ENCODE measurements at places on chromosomes 6 and 20.

- no peak overlapping the region for H3K27ac ChIP-seq
- no peaks in the 10 kb centered on the region for H3K27me3 ChIP-seq
- no peak for DNase-seq
- H3K36me3 ChIP-seq = no peaks in the 10 kb centered on the region
These were observed 530.3 kb downstream of the RFPL4B start for GRCh38 chr6:112877134-112878100.

DNA sequence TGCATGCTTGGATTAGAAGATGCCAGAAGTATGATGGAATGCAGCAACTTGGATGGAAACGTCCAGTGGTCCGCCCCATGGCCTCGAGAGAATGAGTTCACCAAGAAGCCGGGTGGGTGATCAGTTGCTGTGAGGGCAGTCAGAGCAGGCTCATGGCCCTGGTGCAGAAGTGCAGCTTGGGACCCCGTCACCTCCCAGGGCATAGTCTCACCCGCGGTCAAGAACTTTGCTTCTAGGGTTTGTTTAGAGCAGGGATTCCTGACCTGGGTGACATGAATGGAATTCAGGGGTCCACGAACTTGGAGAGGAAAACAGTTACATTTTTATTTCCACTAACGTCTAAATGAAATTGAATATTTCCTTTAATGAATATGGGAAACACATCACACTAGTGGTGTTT, 216.5 kb upstream of the SNX9 start:
- H3K27me3 ChIP-seq = no peaks in the 10 kb centered on the region
- no peak overlapping the region for H3K27ac ChIP-seq
- H3K4me3 ChIP-seq = no peak overlapping the region

DNA sequence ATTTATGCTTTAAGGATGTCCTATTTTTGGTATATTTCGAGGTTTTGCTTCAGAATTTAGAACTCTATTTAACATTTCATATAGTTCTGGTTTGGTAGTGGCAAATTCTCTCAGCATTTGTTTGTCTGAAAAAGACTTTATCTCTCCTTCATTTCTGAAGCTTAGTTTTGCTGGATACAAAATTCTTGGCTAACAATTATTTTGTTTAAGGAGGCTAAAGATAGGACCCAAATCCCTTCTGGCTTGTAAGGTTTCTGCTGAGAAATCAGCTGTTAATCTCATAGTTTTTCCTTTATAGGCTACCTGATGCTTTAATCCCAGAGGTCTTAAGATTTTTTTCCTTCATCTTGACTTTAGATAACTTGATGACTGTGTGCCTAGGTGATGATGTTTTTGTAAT, 162.7 kb upstream of the B3GAT2 start:
- no peak for DNase-seq
- no peaks in the 10 kb centered on the region for H3K27me3 ChIP-seq
- no peak overlapping the region for H3K27ac ChIP-seq
- H3K4me3 ChIP-seq = no peak overlapping the region

- H3K36me3 ChIP-seq = no peaks in the 10 kb centered on the region
- H3K4me3 ChIP-seq = no peak overlapping the region
- H3K27ac ChIP-seq = no peak overlapping the region
- DNase-seq = no peak
- H3K4me1 ChIP-seq = peaks cover 19% of the 10 kb centered on the region
- no peaks in the 10 kb centered on the region for H3K27me3 ChIP-seq
These were observed 41.8 kb upstream of the GABRR1 start for GRCh38 chr6:89258912-89259311.

- no peaks in the 10 kb centered on the region for H3K27me3 ChIP-seq
- no peaks in the 10 kb centered on the region for H3K36me3 ChIP-seq
- peak; percentile 30 for DNase-seq
- H3K4me1 ChIP-seq = no peaks in the 10 kb centered on the region
These were observed 111.0 kb upstream of the TFAP2D start for GRCh38 chr6:50602292-50602691.

GRCh38 chr6:143878272-143878760, 14.0 kb downstream of the ZC2HC1B start:
- no peaks in the 10 kb centered on the region for H3K36me3 ChIP-seq
- H3K4me3 ChIP-seq = no peak overlapping the region
- no peak overlapping the region for H3K27ac ChIP-seq
- no peak for DNase-seq
- no peaks in the 10 kb centered on the region for H3K4me1 ChIP-seq
- H3K27me3 ChIP-seq = no peaks in the 10 kb centered on the region

GRCh38 chr6:113920663-113921267, 50.2 kb downstream of the HDAC2 start:
- H3K27me3 ChIP-seq = no peaks in the 10 kb centered on the region
- no peak for DNase-seq
- H3K27ac ChIP-seq = no peak overlapping the region
- no peak overlapping the region for H3K4me3 ChIP-seq
- H3K36me3 ChIP-seq = no peaks in the 10 kb centered on the region

GRCh38 chr6:37745748-37746147, 48.1 kb upstream of the MDGA1 start:
- no peak overlapping the region for H3K4me3 ChIP-seq
- H3K27ac ChIP-seq = no peak overlapping the region
- H3K27me3 ChIP-seq = peaks cover 4% of the 10 kb centered on the region

DNA sequence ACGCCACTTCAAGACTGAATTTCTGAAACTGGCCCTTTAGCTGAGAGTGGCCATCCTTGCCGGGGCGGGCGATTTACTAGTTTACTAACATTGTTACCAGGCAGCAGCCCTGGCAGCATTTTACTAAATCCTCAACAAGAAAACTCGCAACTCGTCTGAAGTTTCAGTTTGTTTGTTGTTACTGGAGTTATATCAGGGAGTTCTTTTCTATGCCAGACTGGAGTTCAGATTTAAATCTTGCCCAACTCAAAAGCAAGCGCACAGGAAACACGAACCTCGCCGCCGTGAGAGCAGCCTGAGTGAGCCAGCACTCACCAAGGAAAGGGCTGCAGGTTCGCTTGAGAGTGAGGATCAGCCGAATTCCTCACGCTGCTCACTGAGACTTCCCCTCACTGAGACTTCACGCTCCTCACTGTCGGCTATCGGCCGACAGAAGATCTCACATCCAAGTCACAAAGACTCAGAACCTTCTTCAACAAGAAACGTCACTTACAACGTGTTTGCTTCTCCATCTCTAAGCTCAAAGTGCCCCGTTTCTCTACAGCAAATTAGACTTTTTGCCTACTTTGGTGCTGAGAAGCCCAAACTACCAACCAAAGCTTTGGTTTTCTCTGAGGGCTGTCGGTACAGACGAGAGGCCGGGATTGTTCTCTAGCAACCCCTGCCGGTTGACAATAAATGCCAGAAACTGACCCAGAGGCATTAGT, 78.9 kb downstream of the OLIG3 start:
- no peaks in the 10 kb centered on the region for H3K27me3 ChIP-seq
- H3K4me1 ChIP-seq = peaks cover 35% of the 10 kb centered on the region
- DNase-seq = peak; percentile 66
- H3K4me3 ChIP-seq = no peak overlapping the region

DNA sequence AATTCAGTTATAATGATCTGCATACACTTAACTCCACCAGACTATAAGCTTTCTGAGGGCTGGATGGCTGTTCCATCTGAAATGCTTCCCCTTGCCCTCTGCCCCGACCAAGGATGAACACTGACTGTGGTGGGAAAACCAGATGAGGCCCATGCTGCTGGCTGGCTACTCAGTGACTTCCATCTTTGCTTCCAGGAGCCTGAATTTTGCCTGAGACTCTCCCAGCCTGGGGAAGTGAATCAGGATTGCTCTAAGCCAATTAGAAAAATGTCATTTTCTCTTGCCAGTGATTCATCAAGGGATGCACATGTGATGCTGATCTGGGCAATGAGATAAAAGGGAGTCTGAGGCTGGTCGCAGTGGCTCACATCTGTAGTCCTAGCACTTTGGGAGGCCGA, 1.7 kb upstream of the TOMM34 start:
- no peak overlapping the region for H3K4me3 ChIP-seq
- H3K27me3 ChIP-seq = no peaks in the 10 kb centered on the region
- no peaks in the 10 kb centered on the region for H3K36me3 ChIP-seq
- peaks cover 10% of the 10 kb centered on the region for H3K4me1 ChIP-seq

DNA sequence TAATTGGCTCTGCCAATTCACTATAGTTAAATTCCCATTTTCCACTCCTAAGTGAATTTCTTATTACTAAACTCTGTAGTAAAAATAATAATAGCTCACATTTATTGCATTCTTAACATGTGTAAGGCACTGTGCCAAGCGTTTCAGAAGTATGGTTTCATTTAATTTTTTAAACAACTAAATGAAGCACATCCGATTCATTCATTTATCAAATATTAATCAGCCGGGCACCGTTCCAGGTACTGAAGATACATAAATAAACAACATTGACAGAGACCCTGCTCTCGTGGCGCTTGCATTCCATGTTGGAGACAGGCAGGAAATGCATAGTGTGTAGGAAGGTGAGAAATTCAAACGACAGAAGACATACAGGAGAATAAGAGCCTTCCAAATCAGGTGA, 423.2 kb upstream of the JARID2 start:
- no peak for DNase-seq
- H3K36me3 ChIP-seq = no peaks in the 10 kb centered on the region
- H3K27ac ChIP-seq = no peak overlapping the region
- H3K27me3 ChIP-seq = no peaks in the 10 kb centered on the region
- no peak overlapping the region for H3K4me3 ChIP-seq
- H3K4me1 ChIP-seq = peaks cover 10% of the 10 kb centered on the region

DNA sequence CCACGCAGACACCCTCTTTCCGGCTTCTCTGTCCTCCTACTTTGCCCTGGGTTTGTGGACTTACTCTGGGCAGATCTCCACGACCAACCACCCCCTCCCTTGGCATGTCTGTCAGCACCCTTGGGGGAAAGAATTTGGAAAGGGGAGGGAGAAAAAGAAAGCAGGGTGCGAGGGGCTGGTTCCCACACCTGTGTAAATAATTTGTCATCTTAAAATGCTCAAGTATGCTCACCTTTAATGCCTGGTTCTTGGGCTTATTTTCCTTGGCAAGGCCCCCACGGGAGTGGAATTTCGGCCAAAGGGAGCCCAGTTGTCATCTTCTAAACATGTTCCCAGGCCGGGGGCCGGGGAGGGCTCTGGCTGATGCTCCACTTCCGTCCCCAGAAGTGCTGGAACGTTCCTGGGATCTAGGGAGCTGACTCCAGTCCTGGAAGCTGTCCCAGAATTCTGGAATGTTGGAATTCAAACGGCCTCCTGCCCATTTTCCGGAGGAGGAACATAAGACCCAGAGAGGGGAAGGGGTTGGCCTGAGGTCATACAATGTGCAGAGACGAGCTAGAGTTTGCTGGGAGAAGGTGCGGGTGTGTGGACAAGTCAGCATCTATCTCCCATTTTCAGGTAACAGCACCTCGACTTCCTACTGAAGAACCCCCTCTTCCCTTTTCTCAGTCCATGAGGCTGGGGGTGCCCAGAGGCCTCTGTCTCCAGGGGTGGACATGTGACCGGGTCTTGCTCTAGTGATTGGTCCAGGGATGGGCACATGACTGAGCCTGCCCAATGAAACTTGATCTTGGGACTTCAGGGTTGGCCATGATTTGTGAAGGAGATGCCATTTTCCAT, 122.3 kb downstream of the CEBPB start:
- H3K36me3 ChIP-seq = no peaks in the 10 kb centered on the region
- H3K4me1 ChIP-seq = peaks cover 18% of the 10 kb centered on the region
- no peaks in the 10 kb centered on the region for H3K27me3 ChIP-seq
- DNase-seq = no peak

DNA sequence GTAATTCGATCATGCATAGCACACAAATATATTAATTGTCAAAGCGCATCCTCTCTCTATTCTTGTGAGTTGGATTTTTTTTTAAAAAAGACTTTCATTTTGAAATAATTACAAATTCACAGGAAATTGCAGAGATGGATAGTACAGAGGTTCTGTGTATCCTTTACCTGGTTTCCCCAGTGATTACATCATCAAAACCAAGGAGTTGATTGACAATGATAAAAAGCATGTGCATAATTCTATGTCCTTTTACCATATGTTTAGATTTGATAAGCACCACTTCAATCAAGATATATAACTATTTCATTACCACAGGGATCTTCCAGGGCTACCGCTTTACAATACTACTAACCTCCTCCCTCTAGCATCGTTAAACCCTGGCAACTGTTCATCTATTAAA, 40.2 kb downstream of the CCN2 start:
- no peaks in the 10 kb centered on the region for H3K27me3 ChIP-seq
- no peaks in the 10 kb centered on the region for H3K4me1 ChIP-seq
- H3K36me3 ChIP-seq = no peaks in the 10 kb centered on the region
